ENCODE measurements at places on chromosomes 13 and 19.

DNA sequence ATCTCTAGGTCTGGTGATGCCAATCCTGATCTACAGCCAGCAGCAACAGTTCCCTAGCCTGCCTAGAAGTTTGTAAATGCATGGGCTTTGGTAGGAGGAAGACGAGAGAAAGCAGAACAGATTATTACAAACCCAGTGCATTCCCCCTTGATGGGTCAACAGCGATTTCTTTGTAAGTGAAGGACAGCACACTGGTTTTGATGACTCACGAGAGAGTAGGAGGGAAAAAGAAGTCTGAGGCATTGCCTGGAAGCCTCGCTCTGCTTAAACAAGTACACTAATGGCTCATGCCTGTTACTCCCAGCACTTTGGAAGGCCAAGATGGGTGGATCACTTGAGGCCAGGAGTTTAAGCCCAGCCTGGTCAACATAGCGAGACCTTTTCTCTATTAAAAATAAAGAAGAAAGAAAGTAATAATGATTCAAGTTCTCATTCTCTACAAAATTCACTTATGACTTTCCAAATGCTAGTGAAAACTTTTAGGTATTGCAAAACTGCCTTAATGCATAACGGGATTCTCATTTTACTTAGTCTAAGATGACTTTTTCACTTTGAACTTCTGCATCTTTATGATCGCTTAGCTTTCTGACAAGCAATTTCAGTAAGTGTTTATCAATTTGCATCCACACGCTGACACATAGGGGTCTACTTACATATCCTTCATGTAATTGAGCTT, 47.7 kb upstream of the USPL1 start:
- no peak for DNase-seq

DNA sequence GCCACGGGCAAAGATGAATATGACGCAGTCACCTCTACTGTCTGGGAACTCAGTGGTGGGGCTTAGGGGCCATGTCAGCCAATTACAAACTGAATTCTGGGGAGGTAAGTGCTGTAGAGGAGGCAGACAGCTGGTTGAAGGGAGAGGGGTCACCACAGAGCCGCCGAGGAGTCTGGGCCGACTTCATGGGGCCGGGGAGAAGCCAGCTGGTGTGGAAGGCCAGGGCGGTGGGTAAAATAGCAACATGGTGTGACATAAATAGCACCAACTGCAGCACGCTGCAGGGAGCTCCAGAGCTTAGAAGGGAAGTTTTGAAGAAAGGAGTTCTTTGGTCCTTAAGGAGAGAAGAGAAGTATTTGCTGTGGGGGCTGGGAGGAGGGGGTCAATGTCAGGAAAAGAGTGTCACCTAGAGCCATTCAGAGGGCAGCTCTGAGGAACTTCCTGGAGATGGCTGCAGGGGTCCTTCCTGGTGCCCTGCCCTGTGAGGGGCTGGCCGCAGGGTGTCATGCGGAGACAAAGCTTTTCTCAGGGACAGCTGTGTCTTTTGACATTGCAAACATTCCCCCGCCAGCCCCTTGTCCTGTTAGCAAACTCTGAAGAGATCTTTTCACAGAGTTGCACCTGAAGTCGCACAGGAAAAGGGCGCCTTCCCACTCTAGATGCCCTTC, 6.4 kb downstream of the METTL21C start:
- no peak for DNase-seq

DNA sequence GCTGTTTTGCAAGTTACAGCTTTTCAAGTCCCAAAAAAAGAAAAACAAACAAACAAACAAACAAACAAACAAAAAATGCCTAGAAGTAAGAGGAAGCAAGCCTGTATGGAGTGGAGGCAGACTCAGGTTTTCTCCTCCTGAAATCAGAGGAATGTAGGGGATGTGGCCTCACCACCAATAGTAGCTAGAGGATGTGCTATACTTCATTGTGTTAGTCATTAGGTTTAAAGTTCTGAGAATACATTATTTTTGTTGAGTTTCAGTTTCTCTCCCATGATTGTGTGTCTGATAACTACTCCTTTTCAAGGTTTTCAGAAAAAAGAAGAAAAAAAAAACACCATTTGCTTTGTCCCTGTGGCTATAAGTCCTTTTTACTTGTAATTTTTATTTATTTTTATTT, 524.5 kb downstream of the GPC6 start:
- DNase-seq, result no peak

- peak; percentile 71 for DNase-seq
Observed at GRCh38 chr19:42606660-42607351, 12.1 kb upstream of the CEACAM8 start.

DNA sequence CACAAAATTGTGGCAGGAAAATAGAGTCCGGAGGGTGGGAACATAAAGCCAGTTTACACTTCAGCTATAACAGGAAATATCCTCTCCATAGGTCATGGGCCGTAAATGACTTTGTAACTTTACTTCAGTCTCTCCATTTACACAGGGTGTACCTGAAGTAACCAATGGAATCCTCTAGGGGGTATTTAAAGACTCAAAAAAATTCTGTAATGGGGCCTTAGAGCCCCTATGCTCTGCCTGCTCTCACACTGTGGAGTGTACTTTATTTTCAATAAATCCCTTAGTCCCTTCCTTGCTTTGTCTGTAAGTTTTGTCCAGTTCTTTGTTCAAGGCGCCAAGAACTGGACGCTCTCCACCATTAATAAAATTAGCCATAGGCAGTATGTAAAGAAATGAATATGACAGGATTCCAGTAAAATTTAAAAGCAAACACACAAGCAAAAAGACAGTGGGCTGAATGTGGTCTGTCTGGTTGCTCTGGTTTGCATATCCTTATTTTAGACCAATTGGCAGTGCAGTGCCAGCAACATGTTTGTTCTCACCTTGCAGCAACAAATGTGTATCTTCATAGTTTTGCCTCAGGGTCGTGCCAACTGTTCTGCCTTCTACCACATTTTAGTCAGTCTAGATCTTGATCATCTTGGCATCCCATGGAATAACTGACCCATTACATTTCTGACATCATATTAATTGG, 801.5 kb upstream of the SPRY2 start:
- DNase-seq, result no peak

GRCh38 chr19:34184880-34185491, 12.7 kb downstream of the LSM14A start:
- DNase-seq, result no peak

- peak; percentile 32 for DNase-seq
Observed at GRCh38 chr19:29491491-29491890, 34.3 kb upstream of the VSTM2B start.

- DNase-seq, result no peak
Observed at GRCh38 chr13:109154146-109154545, 524.7 kb downstream of the MYO16 start.

GRCh38 chr19:38700902-38701454, 43.3 kb downstream of the CAPN12 start:
- no peak for DNase-seq

GRCh38 chr19:52188822-52189734, 774 bp upstream of the PPP2R1A start:
- peak; percentile 98 for DNase-seq

GRCh38 chr13:49561062-49561410, 24.3 kb downstream of the RCBTB1 start:
- no peak for DNase-seq

- no peak for DNase-seq
Observed at GRCh38 chr13:101892296-101892695, 439.8 kb downstream of the ITGBL1 start.

DNA sequence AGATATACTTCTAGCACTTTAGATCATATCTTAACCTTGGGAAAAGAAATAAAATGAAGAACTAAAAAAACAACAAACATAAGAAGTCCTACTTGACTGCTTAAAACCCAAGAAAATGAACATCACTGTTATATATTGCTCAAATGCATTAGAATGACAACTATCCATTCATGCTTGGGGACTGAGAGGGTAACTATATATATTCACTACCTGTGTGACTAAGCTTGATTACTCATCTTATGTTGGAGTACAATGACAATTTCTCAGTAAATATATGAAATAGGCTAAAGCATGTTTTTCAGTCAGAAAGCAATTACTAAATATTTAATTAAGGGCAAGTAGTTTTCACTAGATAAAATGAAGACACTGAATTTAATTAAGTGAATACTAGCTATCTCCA, 40.1 kb downstream of the ZC3H13 start:
- DNase-seq, result no peak

DNA sequence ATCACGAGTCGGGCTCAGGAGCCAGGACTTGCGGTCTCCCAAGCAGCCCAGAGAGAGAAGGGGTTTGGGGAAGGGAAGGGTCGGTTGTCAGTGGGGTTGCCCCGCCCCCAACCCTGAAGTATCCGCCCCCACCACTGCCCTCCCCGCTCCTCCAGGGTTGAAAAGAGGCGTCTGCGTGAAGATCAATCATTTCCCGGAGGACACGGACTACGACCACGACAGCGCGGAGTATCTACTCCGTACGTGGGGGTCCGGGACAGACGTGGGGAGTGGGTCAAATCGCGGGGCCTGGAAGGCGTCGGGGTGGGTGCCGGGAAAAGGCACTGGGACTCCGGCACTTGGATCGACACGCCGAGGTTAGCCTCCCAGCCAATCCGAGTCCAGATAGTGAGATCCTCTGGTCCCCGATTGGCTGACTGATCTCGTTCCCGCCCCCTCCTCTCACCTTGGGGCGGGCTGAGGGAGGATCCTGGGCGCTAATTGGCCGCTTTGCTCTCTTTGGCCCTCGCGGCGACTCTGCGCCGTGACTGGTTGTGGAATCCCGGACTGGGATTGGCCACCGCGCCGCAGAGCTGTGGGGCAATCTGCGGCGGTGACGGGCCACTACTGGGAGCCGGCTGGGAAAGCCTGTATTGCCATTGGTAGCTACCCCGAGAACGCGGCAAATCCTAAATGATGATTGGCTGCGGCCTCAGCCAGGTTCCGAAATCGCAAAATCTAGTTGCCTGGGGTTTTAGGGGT, 13.3 kb upstream of the CACNG6 start:
- DNase-seq, result peak; percentile 96

GRCh38 chr13:23020246-23020843, 160.4 kb upstream of the SGCG start:
- peak; percentile 49 for DNase-seq

- DNase-seq, result no peak
Observed at GRCh38 chr19:46925548-46925950, 64.8 kb downstream of the ARHGAP35 start.

DNA sequence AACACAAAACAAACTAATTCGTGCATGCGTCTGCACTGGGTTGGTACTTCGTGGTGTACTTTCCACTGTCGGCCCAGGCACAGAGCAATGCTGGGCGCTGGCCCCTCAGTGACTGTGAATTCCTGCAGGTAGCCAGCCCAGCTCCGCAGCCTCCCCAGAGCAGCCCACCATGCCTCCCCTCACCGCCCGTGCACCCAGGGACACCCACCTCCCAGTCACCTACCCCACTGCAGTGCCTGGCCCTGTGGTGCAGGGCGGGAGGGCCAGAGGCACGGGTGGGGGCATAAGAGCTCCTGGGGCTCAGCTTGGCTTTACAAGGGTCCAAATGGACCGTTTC, 93.1 kb upstream of the ZNF507 start:
- no peak for DNase-seq

DNA sequence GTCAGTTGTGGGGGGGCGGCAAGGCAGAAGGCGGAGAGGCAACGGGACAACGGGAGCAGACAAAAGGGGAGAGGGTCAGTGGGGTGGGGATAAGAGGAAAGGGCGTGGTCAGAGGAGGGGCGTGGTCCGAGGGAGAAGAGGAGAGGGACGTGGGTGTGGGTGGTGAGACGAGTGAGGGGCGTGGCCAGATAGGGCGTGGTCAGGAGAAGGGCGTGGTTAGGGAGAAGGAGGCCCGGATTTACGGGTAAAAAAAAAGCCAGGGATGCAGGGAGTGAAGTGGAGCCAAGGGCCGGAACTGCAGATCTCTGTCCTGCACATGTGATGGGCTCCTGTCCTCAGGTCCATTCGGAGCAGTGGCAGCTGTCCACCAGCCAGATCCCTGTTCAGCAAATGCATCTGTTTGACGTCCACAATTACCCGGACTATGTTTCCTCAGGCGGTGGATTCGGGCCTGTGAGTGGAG, 21.5 kb downstream of the CPT1C start:
- peak; percentile 79 for DNase-seq

GRCh38 chr13:47474326-47474725, 526.7 kb downstream of the SUCLA2 start:
- no peak for DNase-seq

DNA sequence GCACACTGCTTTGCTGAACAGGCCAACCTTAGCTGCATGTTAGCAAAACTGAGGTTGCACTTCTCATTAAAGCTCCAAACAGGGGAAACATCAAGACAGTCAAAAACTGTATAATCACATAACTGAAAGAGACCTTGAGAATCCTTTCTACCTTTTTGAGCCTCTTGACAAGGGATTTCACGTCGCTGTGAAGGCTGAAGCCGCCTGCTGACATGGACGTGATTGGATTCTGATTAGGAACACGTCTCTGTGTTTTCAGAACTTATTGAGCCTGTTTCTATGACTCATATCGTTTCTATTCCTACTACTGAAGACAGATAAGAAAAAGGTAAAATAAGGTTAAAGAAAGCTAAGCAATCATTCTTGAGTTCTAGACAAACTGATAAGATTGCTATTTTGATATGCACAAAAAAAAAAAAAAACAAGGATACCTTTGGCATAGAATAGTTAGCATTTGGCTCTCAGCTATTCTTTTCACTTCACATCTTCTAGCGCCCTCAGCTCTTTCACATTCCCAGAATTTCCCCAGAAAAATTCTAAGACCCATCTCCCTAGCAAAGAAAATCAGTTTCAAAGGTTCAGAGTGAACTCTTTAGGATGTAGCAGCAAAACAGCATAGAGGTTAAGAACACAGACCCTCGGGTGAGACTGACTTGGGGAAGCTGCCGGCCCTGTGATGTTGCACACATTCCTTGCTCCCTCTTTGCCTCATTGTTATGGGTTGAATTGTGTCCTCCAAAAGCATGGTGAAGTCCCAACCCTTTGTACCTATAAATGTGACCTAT, 81.6 kb downstream of the DOCK9 start:
- DNase-seq, result no peak

DNA sequence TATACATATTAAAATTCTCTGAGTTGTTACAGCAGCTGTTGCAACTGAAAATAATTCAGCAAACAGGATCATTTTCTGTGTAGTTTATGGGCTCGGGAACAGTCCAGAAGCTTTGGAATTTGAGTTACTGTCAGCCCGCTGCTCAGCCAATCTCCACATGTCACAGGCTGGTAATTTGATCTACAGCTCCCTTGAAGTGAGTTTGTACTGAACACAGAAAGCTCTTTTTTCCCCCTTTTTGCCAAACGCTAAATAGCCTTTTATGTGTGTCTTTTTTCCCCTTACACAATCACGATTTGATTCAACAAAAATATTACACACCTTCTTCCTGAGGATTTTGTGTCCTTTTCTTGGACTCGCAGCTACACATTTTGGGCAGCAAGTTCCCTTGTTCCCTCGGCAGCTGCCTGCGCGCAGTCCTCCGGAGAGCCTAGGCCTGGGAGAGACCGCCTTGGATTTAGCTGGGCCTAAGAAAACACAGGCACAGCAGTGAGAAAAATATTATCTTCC, 371.4 kb downstream of the KCNRG start:
- DNase-seq, result peak; percentile 55

Measured in ecto neural progenitor cell (in vitro differentiated cells).